ENCODE measurements at places on chromosomes 3 and 15.
A peak's percentile ranks its signal among the peaks of the same experiment; 100 is the strongest.

DNA sequence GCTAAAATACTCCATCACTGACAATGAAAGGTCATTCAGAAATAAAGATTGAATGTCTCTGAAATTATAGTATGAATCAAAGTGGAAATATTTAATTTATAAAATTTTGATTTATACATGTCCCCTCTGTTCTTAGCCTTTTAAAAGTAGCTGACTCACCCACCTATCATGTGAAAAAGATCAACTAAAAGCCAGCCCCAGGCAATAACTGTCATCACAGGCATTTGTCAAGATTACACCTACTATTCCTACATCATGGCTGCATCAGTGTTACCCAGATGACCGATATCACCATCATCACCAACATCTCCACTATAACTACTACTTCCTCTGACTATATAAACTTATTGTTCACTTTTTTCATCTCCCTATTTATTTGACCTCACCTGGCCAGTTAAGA, 14.3 kb upstream of the PIK3R4 start:
- no peak for DNase-seq

- DNase-seq: peak; percentile 77
Measured at GRCh38 chr15:51260202-51260601, 78.2 kb downstream of the CYP19A1 start.

- peak; percentile 74 for DNase-seq
Measured at GRCh38 chr3:45986303-45986982, 9.2 kb downstream of the FYCO1 start.

GRCh38 chr15:65209701-65210643, 1.3 kb downstream of the CILP start:
- no peak for DNase-seq

DNA sequence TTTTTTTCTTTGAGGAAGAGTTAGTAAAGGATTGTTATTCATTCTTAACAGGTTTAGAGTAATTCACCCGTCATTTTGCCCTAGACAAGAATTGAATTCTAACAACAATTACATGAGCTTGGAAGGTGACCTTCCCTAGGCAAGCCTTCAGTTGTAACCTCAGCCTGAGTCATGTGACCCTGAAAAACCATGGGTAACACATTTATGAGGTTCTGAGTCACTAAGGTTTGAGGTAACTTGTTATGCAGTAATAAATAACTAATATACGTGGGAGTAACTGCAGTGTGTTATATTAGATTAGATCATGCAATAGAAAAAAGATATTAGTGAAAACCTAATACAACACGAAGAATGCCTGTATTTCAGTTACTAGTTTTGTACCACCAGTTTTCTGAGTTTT, 237.6 kb upstream of the NDN start:
- no peak for DNase-seq
